ENCODE measurements at places on chromosomes 3 and 15.
A peak's percentile ranks its signal among the peaks of the same experiment; 100 is the strongest.

DNA sequence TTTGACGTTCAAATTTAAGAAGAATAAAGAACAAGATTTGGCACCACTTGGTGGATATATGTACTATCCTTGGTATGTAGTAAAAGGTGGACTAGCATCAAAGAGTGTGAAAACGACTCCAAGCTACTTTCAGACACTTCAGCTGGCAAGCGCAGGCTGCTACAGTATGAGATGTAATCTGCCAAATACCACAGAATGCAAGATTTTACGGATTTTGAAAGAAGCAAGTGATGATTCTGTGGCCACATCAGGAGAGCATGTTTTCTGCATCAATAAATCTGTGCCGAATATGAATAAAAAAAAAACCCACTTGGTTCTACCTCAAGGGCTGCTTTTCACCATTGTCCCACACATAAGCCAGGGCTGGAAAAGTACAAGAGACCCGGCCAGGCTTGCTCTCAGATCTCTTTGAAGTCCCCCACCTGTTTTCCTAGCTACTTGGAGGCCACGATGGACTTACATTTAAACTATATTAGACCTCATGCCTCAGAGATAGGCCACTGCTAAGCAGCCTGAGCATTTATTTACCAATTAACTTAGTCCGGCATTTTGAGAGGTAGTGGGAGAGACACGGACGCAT lies 37.4 kb downstream of the MYO1E start:
- no peak for DNase-seq

GRCh38 chr15:52352086-52352485 lies 56.5 kb upstream of the MYO5C start:
- no peak for DNase-seq

GRCh38 chr15:88974392-88974791 lies 61.2 kb upstream of the MFGE8 start:
- DNase-seq = no peak

GRCh38 chr15:58460116-58460790 lies 28.5 kb downstream of the LIPC start:
- DNase-seq = no peak

DNA sequence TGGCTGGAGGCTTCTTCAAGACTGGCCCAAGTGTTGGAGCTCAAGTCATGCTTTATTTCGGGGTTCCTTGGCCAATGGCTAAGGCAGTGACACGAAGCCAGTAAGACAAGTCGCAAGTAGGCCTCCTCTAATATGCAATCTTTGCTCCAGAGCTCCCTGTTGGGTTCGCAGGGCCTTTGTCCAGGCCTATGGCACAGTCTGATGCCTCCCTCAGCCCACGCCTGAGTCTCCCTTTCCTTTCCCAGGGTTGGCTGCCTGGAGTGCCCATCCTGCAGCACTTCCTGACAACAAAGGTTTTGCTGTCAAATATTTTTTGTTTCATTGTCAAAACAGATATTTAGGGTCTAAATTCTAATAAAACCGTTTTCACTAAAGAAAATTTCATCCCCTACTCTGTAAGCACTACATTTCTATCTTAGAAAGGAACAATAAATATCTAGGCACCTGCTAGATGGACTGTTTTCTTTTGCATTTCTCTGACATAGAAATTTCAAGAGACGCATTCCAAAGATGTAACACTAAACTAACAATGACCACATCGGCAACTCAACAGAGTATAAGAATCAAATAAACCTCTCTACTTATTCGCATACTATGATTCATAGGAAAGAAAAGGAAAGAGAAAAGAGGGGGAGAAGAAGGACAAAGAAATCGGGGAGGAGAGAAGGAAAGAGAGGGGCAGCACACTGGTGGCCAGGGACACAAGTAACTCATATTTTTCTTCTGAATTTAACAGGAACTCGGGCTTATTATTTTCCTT lies 393.1 kb upstream of the ATP11B start:
- no peak for DNase-seq

DNA sequence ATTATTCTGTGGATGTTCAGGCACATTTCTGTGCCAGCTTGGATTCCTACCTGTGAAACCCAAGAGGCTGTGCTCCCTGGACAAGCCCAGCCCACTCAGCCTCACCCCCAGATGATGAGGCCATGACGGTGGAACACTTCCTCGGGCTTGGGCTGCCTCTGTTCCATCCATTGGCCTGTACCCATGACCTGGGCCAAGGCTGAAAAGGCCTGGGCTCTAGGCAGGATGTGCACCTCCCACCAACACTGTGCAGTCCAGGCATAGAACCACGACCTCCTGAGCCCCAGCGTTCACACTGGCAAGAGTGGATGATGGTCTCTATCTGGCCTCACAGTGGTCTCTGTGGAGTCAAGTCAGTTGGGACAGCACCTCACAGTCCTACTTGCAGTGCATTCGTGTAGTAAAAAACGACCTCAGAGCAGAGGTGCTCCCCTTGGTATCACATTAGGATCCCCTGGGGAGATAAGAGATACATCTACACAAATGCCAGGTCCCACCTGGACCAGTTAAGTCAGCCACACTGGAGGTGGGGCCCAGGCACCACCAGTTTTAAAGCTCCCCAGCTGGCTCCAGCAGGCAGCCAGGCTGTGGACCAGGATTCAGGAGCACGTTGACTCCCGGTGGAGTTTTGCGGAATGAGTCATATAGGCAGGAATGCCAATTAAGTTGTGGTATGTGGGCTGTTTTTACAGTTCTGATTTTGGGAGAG lies 39.0 kb upstream of the IGF1R start:
- peak; percentile 65 for DNase-seq

DNA sequence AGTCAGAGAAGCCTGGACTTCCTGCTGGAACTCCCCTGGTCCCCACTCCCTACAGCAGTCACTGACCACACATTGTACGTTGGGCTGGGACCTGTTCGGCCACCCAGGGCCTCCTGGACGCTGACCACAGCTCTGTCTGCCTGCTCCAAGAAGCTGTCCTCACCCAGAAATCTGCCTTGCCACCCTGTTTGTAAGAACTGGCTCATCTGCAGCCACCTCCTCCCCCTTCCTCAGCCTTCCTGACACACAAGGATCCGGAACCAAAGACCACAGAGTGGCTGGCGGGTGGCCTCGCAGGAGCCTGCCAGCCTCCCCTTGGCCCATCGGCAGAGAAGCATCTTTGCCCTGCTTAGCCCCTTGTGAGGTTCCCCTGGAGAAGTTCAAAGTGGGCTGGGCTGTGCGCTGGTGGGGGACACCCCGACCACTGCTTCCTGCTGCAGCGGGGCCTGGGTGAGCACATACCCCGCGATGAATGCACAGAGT lies 91.9 kb downstream of the PCSK6 start:
- no peak for DNase-seq

DNA sequence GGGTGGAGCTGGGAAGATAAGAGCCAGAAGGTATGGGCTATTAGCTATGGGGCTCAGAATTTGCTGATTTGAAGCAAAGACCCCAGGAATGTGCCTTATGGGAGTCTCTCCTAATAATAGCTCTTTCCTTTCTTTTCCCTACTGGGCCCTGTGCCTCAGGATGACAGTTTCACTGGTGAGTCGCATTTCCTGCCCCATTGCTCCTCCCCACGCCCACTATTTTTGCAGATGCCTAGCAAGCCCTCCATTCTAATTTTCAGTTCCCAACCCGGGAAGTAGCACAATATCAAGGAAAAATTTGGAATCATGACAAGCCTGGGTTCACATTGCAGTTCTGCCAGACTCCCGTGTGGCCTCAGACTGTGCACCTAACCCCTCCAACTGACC lies 583 bp downstream of the IL17RE start:
- DNase-seq = no peak

- DNase-seq = no peak
Observed at GRCh38 chr15:57969355-57969754, 96.2 kb downstream of the ALDH1A2 start.

DNA sequence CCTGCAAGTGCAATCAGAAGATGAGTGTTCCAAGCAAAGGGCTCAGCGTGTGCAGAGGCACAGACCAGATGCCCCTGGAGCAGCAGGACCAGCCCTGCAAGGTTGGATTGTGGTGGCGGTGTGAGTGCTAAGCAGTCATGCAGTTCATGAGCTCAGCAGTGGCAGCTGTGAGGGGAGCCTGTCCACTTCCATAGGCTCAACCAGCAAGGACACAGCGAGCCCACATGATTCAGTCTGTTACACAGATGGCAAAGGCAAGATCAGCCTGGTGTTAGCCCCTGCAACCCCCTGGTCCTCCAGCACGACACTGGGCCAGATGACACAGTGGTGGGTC lies 95.9 kb upstream of the PRR23E start:
- peak; percentile 48 for DNase-seq

All from PC-9 (cell line).